ENCODE measurements at places on chromosomes 6 and 20.

GRCh38 chr6:170286246-170286933 is 4.5 kb downstream of the DLL1 start:
- DNase-seq: no peak

GRCh38 chr20:61835791-61836350 is 229.8 kb downstream of the TAF4 start:
- DNase-seq: no peak

GRCh38 chr20:839626-840025 is 6.1 kb downstream of the FAM110A start:
- DNase-seq: no peak

- DNase-seq: no peak
Measured at GRCh38 chr20:8547035-8547650, 415.1 kb downstream of the PLCB1 start.

DNA sequence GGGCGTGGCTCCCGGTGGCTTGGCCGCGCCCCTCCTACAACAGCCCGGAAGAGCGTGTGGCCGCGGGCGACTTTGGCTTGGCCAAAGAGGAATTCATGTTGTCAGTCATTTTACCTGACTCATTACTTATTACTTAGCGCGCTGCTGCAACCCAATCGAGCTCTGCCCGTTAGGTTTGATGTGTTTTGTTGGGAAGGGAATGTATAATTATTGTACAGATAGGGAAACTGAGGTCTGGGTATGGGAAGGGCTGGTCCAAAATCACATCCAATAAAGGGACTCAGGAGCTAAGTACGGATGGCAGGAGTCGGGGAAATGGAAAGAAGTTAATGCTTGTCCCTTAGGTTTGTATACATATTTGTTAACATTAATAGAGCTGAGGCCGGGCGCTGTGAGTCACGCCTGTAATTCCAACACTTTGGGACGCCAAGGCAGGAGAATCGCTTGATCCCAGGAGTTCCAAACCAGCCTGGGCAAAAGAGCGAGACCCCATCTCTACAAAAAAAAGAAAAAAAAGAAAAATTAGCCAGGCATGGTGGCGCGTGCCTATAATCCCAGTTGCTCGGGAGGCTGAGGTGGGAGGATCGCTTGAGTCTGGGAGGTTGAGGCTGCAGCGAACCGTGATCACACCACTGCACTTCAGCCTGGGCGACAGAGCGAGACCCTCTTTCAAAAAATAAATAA is 639 bp upstream of the ZNF335 start:
- peak; percentile 90 for DNase-seq

DNA sequence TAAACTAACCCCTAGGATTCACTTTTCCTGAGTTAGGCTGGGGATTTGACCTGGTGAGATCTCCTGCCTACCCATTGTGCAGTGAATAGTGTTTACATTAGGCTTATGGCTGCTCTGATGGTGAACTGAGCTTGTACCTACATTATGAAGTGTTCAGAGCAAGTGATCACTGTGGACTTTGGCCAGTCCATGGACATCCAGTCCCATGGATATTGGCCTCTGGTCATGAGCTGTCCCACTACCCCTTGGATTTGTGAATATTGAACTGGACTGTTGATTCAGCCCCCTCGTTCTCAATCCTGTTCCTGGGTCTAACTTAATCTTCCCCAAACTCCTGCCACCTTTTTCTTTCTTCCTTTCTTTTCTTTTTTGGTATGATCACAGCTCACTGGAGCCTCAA is 13.8 kb downstream of the ASIP start:
- DNase-seq: no peak

DNA sequence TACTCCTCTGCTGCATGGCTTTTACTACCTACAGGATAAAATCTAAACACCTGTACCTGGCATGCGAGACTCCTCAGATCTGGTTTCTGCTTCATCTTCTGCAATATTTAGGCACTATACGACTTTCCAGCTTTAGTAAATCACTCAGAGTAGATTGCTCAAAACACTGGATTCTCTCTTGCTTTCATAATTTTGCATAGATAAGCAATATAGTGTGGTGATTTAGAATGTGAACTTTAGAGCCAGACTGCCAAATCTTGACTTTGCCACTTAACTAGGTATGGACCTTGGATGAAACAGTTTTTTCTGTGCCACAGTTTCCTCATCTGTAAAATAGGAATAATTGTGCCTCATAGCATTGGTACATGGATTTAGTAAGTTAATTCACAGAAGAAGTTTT is 28.9 kb downstream of the CEP57L1 start:
- no peak for DNase-seq

- no peak for DNase-seq
Measured at GRCh38 chr6:157427969-157428368, 47.0 kb downstream of the ZDHHC14 start.

- DNase-seq: no peak
Measured at GRCh38 chr6:38603496-38603895, 36.2 kb downstream of the BTBD9 start.

DNA sequence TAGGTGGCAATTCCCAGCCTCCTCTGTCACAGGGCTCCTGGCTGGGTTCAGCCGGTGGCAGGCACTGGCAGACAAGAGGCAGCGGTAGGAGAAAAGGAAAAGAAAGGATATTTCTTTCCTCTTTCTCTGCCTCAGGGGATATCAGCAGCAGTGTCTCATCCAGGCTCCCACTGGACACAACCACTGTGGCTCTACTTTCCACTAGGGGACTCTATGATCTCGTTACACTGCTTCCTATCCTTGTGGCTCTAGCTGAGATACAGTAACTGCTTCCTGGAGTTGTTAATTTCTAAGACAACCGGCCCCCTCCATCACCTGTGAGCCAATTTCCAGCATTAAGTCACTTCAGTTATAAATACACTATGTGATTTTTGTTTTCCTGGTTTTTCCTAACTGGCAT is 102.0 kb upstream of the LRFN2 start:
- DNase-seq: no peak

DNA sequence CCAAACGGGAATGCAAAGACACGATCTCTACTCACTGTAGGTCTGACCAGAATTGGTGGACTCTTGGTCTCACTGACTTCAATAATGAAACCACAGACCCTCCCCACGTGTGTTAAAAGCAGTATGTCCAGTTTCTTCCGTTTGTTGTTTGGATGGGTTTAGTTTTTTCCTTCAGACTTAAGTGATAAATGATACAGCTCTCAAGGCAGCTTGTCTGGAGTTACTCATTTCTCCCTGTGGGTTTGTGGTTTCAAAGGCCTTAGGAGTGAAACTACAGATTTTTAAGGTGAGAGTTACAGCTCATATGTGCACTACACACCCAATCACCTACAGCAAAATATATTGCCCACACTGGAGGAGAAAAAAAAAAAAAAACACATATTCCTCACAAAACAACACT is 86.7 kb upstream of the STMND1 start:
- DNase-seq: no peak

DNA sequence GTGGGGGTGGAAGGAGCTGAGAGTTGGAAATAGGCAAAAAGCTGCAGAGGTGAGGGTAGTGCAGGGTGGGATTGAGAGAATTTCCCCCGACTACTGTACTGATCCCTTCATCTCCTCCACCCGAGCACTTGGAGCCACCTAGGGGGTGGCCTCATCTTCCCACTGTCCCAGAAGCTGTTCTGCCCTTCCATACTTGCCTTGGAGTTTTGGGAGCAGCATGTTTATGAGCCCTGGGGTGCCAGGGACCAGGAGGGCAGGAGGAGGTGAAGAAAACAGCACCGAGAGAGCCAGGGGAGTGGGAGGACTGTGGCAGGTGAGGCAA is 34.0 kb upstream of the HLA-A start:
- no peak for DNase-seq

All from AML-193 (cell line).